ENCODE measurements at places on chromosomes 2 and 18. TPM values are rescaled to one million over a fixed set of nuclear protein-coding genes. Genes with fewer than 3 reads are reported as not detected.

SLC35F5 gene
- 109 TPM for total RNA-seq

GBX2 gene
- 1.2 TPM for total RNA-seq

SERPINB10 gene
- total RNA-seq: not detected

UGT1A5 gene
- not detected for total RNA-seq

CD8B2 gene
- total RNA-seq: not detected

DNA sequence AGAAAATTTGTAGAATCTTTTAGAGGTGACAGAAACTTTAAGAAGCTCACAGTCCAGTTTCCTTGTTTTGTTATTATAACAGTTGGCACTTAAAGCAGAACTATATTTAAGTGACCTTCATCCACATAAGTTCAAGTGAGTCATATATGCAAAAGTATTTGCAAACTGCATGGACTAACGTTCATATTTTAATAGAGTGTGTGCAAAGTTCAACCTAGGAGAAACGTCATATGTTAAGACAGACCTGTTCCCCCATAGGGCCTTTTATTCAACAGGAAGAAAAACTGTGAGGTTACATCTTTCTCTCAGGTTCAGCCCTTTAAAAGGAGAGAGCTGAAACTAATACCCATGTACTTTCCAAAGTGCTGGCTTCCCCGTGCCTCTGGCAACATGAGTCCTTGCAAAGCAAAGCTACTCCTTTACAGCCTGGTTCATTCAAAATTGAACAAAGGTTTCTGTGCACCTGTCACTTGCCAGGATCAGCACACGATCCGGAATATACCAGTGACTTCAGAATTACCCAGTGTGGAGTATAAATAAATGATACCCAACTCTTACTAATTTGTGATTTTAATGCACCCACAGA lies 280.0 kb upstream of the RAB12 start:
- H3K4me1 ChIP-seq: no peaks in the 10 kb centered on the region
- H3K27ac ChIP-seq: no peak overlapping the region
- H3K27me3 ChIP-seq: no peaks in the 10 kb centered on the region
- peak; percentile 66 for DNase-seq
- H3K4me3 ChIP-seq: no peak overlapping the region
- H3K36me3 ChIP-seq: no peaks in the 10 kb centered on the region

DNA sequence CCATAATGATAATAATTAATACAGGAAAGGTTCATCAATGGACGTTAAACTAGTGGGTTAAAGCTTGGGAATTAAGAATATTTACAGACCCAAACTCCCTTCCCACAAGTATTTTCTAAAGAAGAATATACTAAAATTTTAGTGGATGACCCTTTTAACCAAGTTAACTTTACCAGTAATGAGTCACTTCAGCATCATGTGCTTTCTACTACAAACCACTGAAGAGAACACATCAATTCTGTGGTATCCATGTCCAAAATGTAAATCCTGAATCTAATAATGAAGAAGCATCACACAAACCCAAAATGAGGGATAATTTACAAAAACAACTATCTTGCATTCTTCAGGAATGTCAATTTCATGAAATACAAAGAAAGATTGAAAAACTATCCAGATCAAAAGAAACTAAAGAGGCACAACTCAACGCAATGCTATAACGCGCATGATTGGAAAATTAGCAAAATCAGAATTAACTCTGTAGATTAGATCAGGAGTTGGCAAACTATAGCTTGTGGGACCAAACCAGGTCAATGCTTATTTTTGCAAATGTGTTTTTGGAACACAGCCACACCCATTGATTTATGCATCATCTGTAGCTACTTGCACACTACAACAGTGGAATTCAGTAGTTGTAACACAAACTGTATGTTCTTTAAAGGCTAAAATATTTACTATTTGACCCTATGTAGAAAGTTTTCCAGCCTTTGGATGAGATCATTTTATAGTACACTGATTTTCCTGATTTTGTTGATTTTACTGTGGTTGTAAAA lies 27.5 kb downstream of the COPS8 start:
- no peak overlapping the region for H3K4me3 ChIP-seq
- no peaks in the 10 kb centered on the region for H3K36me3 ChIP-seq
- no peaks in the 10 kb centered on the region for H3K27me3 ChIP-seq
- H3K27ac ChIP-seq: no peak overlapping the region
- H3K4me1 ChIP-seq: no peaks in the 10 kb centered on the region
- DNase-seq: no peak

GRCh38 chr2:120704696-120705095 lies 31.0 kb upstream of the GLI2 start:
- no peaks in the 10 kb centered on the region for H3K4me1 ChIP-seq
- no peaks in the 10 kb centered on the region for H3K27me3 ChIP-seq
- no peak for DNase-seq
- H3K4me3 ChIP-seq: no peak overlapping the region
- H3K36me3 ChIP-seq: no peaks in the 10 kb centered on the region

DNA sequence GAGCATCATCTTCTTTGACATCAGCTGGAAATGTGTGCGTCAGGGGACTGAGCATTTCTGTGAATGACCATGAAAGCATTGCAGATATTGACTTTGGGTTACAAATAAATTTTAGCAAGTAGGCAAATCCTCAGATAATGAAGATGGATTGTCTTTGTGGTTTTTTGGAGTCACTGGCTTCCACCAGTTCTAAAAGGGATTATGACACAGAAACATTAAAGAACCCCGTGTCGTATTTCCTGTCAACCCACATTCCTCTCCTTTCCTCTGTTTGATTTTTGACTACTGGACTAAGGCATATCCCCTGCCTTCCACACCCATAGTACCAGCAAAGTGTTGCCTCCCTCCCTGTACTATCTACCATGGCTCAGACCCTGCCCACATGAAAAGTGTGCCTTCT lies 268.1 kb downstream of the MYO3B start:
- H3K4me3 ChIP-seq: no peak overlapping the region
- no peaks in the 10 kb centered on the region for H3K4me1 ChIP-seq
- DNase-seq: no peak
- no peaks in the 10 kb centered on the region for H3K36me3 ChIP-seq
- no peaks in the 10 kb centered on the region for H3K27me3 ChIP-seq

GRCh38 chr18:9521770-9522169 lies 46.5 kb downstream of the RALBP1 start:
- peaks cover 7% of the 10 kb centered on the region for H3K36me3 ChIP-seq
- DNase-seq: no peak
- no peak overlapping the region for H3K27ac ChIP-seq

- no peak overlapping the region for H3K4me3 ChIP-seq
- no peaks in the 10 kb centered on the region for H3K36me3 ChIP-seq
- H3K27me3 ChIP-seq: peaks cover 6% of the 10 kb centered on the region
- H3K4me1 ChIP-seq: no peaks in the 10 kb centered on the region
- no peak overlapping the region for H3K27ac ChIP-seq
- DNase-seq: peak; percentile 32
Observed at GRCh38 chr18:57959278-57959677, 84.7 kb upstream of the NEDD4L start.

- H3K4me1 ChIP-seq: no peaks in the 10 kb centered on the region
- H3K36me3 ChIP-seq: no peaks in the 10 kb centered on the region
- no peak overlapping the region for H3K4me3 ChIP-seq
- H3K27ac ChIP-seq: no peak overlapping the region
- no peak for DNase-seq
- H3K27me3 ChIP-seq: no peaks in the 10 kb centered on the region
Observed at GRCh38 chr2:184527058-184527457, 71.3 kb upstream of the ZNF804A start.

DNA sequence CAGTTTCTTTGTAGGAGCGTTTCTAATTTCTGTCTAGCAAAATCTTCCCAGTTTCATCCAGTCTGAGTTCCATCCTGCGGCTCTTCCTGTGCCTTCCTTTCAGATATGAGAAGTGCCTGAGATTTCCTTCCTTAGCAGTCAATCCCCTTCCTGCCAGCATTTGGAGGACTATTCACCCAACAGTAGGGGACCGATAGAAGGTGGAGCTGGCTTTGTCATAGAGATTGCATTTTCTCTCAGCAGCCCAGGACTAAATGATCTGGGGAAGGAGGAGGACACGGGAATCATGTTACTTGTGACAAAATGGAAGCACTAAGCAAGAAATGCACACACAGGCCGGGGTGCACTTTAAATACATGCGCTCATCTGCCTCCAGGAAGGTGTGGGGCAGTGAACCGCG lies 5.6 kb upstream of the SMIM21 start:
- H3K4me3 ChIP-seq: no peak overlapping the region
- H3K36me3 ChIP-seq: no peaks in the 10 kb centered on the region
- H3K4me1 ChIP-seq: no peaks in the 10 kb centered on the region
- no peaks in the 10 kb centered on the region for H3K27me3 ChIP-seq
- no peak for DNase-seq

DNA sequence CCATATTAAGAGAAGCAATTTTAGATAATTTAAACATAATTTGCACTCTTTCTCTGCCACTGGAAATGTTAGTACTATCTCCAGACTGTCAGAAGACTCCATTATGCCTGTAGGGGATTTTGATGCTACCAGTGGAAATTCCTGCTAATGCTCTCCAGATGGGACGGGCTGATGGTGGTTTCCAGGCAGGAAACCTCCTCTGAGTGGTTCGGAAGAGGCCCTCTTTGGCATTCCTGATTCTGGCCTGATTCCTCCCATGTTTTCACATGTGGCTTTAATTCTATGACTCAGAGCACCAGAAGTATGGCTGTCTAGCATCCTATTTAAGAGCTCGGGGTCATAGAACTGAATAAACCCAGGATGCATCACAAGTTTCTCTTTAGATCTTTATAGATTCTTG lies 70.9 kb upstream of the ST6GAL2 start:
- H3K27ac ChIP-seq: peak overlapping the region; percentile 98
- no peaks in the 10 kb centered on the region for H3K27me3 ChIP-seq
- H3K36me3 ChIP-seq: no peaks in the 10 kb centered on the region
- peak overlapping the region; percentile 42 for H3K4me3 ChIP-seq

DNA sequence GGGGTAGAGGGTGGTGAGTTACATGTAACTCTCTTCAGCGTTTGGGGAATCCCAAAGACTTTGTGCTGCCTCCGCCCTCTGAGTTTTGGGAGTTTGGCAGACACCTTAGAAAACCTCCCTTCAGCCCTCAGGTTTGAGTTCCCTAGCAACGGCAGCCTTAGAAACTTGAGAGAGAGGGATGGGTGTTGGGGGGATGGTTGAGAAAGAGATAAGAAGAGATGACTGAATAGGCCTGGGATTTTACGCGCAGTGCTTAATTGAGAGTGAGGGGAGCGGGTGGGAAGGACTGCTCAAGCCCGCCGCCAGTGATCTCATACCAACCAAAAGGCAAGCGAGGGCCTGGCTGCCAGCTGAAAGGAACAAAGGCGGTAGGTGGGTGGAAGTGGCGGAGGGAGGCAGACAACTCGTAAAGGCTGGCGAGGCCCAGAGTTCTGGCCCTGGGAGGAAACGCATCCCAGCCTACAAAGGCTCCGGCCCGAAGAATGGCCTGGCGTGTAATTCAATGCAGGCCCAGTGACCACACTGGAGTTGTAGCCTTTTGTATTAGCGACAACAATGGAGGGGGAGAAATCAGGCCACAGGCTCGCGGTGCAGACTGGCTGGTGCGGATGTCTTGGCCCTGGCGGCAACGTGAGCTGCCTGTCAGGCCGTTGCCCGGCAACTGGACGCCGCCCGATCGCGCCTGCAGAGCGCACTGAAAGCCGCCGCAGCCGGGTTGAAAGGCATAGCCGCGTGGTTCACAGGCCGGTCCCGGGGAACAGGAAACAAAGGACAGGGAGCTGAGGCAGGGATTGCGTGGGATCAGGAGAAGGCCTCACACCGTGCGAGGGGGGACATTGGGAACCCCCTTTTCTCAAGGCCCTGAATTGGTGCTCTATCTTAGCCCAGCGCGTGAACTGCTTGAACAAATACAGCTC lies 39.9 kb upstream of the DARS1 start:
- no peaks in the 10 kb centered on the region for H3K36me3 ChIP-seq
- peaks cover 10% of the 10 kb centered on the region for H3K4me1 ChIP-seq
- H3K27me3 ChIP-seq: no peaks in the 10 kb centered on the region
- peak overlapping the region; percentile 87 for H3K27ac ChIP-seq

GRCh38 chr2:188280811-188281222 lies 10.9 kb upstream of the GULP1 start:
- H3K36me3 ChIP-seq: no peaks in the 10 kb centered on the region
- H3K4me1 ChIP-seq: no peaks in the 10 kb centered on the region
- no peak overlapping the region for H3K27ac ChIP-seq
- no peaks in the 10 kb centered on the region for H3K27me3 ChIP-seq
- no peak for DNase-seq

GRCh38 chr2:168851674-168852320 lies 38.4 kb downstream of the SPC25 start:
- H3K4me3 ChIP-seq: no peak overlapping the region
- no peaks in the 10 kb centered on the region for H3K27me3 ChIP-seq
- no peaks in the 10 kb centered on the region for H3K4me1 ChIP-seq
- no peak overlapping the region for H3K27ac ChIP-seq

DNA sequence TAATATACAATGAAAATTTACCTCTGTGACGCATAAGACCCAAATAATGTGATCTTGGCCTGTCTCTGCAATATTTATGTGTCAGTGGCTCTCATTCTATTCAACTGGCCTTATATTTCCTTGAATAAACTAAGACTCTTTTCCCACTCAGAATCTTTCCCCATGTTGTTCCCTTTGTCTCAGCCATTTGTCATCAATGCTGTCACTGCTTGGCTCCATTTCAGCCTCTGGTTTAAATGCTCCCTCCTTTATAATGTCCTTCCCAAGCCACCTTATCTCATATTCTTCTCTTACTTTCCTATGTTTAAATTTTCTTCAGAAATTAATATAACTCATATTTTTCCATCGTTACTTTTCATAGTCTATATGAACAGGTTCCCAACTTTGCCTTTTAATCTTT lies 158.3 kb upstream of the DTNA start:
- H3K27me3 ChIP-seq: no peaks in the 10 kb centered on the region
- no peaks in the 10 kb centered on the region for H3K4me1 ChIP-seq
- H3K27ac ChIP-seq: no peak overlapping the region
- no peak for DNase-seq
- no peaks in the 10 kb centered on the region for H3K36me3 ChIP-seq

DNA sequence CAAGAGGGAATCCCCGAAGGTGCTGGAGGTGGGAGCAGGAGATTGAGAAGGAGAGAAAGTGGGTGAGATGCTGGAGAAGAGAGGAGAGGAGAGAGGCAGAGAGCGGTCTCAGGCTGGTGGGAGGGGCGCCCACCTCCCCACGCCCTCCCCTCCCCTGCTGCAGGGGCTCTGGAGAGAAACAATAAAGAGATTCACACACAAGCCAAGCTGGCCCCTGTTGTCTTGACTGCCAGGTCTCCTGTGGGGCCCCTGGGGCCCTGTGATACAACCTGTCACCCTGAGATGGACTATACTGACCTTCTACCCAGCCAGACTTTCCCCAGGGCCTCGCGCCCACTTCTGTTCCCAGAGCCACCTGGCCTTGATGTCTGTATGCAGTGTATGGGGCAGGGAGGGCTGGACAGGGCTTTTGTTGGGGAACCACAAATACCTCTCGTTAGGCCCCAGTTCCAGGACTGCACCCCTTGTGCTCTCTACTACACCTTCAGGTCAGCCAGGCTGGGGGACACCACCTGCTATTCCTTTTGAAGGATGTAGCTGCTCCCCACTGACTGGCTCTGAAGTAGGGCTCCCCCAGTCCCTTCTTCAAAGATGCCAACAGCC lies 8.0 kb upstream of the SPEG start:
- no peaks in the 10 kb centered on the region for H3K36me3 ChIP-seq
- no peak overlapping the region for H3K4me3 ChIP-seq
- peaks cover 10% of the 10 kb centered on the region for H3K4me1 ChIP-seq
- DNase-seq: no peak

GRCh38 chr2:120504936-120505705 lies 159.2 kb downstream of the INHBB start:
- no peak overlapping the region for H3K27ac ChIP-seq
- no peak overlapping the region for H3K4me3 ChIP-seq
- H3K27me3 ChIP-seq: no peaks in the 10 kb centered on the region

GRCh38 chr2:27795868-27796277 lies 24.4 kb downstream of the MRPL33 start:
- no peaks in the 10 kb centered on the region for H3K27me3 ChIP-seq
- no peaks in the 10 kb centered on the region for H3K36me3 ChIP-seq
